Ovary (tissue), 10 donors: ENCODE measurements at places on chromosomes 4 and X. TPM values are rescaled to one million over a fixed set of nuclear protein-coding genes. Genes with fewer than 3 reads are reported as not detected.

DNA sequence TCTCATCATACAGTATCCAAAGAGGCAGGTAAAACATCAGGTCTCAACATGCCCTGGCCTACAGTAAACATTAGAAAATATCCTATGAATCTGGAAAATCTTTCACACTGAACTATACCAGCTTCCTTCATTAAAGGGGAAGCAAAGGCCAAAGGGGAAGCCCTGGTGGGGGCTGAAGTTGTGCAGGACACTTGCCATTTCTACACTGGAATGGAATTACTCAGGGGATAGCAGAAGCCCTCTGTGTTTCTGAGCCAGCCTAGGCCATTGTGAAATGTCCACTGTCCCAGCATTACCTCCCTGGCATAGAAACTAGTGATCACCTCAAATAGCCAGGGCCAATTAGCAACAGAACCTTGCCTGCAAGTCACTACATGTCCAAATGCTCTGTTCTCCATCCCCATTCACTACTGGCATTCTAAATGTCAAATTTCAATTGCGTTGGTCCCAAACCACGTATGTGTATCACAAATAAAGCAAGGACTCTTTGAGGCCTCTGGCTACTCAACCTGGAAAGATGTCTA lies 429.9 kb downstream of the AFF2 start:
- DNase-seq = no peak

Gene PCSK1N
- 0.43 TPM for total RNA-seq

DNA sequence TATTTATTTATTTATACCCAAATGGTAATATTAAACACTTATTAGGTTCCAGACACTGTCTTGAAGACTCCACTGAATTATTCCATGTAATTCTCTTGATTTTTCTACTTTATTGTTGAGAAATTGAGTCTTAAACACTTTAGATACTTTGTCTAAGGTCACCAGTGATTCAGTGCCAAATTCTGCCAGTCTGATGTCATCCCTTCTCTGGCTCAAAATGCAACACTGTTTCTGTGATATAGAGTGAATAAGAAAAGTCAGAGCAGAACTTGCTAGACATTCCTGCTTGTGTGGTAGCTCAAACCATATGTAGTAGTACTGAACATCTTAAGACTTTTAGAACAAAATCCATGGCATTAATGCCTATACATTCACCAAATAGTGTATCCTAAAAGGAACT lies 164.3 kb downstream of the GABRB1 start:
- DNase-seq = no peak

GRCh38 chr4:911221-911751 lies 20.8 kb downstream of the GAK start:
- DNase-seq = no peak

DNA sequence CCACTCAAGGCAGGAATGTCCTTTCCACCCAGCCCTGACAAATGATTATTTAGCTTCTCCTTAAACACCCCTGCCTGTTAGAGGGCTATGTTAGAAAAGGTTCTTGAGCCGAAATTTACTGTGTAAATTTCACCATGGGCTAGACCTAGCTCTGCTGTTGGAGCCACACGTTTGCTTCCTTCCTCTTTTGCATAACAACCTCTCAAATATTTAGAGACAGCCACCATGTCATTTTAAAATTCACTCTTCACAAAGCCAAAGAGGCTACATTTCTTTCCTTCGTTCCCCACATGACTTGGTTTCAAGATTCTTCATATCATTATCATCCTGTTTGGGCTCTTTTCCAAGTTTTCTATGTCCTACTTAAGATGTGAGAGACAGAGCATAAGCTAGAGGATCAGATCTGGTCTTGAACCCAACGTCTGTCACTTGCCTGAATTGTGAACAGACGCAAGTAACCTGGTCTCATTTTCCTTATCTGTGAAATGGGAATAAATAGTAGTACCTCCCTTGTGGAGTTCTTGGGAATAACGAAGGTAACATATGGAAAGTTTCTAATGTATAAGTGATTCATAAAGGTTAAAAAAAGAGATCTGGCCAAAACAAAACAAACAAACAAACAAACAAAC lies 6.7 kb downstream of the DOCK11 start:
- DNase-seq = no peak

Gene IL1RAPL1
- total RNA-seq = 0.27 TPM

GRCh38 chrX:38220024-38220414 lies 652 bp downstream of the SRPX start:
- peak; percentile 14 for DNase-seq

Gene BTK
- total RNA-seq = 1.3 TPM

- no peak for DNase-seq
Observed at GRCh38 chrX:18271309-18271708, 50.6 kb upstream of the BEND2 start.

DNA sequence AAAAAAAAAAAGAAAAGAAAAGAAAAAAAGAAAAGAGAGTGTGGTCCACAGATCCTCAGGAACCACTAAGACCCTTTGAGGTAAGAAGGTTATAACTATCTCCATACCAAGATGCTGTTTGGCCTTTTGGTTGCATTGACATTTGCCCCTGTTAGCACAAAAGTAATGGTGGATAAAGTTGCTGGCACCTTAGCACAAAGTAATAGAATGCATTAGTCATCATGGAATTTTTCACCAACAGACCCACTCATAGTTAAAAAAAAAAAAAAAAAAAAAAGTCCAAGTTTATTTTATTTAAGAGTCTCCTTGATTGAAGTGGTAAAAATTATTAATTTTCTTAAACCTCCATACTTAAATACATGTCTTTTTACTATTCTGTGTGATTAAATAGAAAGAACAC lies 78.4 kb upstream of the RBPJ start:
- DNase-seq = no peak

- DNase-seq = no peak
Observed at GRCh38 chrX:78708262-78708661, 39.3 kb upstream of the LPAR4 start.

DNA sequence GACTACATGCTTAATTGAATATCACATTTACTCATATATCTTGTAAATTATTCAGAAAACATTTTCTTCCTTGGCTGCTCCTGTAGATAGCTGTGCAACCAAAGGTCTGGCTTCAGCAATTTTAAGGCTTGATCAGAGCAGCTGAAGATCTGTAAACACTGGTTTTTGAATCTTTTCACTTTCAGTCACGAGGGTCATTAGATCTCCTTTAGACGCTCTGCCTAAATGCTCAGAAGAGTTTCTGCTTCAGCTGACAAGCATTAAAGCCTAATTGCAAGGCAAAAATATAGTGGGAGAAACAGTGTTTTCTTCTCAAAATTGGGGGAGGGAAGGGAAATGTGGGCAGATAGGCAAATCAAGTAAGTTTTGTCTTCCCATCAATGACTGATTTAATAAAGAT lies 25.7 kb downstream of the TRPC5 start:
- no peak for DNase-seq

GRCh38 chrX:7389576-7389975 lies 241.6 kb upstream of the PUDP start:
- no peak for DNase-seq

DNA sequence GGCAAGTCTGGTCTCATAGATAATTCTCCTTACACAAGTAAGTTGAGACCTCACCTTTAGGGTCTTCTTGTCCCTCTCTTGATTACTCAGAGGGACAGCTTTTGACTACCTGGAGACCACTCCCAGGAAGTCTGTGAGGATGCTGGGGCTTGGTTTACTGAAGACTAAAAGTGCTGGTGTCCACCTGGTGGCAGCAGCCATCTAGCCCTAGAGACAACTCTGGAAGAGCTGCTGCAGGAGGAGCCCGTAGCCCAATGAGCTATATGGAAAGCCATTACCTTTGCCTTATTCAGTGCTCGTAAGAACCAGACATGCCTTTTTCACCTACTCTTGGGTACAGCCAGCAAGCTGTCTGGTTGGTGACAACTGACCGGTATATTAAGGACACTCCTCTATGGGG lies 7.3 kb downstream of the FGFBP2 start:
- DNase-seq = no peak

DNA sequence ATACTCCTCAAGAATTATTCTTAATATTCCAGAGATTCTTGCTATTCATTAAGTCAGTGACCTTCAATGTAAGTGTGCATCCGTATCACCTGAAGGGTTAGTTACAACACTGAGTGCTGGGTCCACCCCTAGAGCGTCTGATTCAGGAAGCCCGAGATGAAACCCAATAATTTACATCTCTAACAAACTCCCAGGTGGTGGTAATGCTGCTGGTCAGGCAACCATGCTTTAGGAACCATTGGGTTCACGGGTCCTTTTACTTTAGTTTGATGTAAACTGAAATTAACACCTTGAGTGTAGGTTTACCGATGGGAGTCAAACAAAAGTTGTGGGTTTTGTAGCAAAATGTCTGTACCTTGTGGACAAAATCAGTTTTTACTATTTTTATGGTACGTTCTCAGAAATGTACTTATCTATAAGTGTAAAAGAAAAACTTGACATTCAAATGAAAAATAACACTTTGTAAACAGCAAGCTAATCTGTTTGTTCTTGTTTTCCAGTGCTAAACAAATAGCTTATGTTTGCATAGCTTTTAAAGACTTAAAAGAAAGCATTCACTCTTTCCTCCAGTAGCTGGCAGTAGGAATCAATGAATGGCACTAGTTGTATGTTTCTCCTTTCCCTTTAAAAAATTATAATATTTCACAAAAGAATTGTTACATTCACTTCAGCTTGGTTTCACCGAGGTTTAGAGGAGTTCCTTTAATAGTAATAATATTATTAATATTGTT lies 32.7 kb downstream of the ACE2 start:
- DNase-seq = no peak

DNA sequence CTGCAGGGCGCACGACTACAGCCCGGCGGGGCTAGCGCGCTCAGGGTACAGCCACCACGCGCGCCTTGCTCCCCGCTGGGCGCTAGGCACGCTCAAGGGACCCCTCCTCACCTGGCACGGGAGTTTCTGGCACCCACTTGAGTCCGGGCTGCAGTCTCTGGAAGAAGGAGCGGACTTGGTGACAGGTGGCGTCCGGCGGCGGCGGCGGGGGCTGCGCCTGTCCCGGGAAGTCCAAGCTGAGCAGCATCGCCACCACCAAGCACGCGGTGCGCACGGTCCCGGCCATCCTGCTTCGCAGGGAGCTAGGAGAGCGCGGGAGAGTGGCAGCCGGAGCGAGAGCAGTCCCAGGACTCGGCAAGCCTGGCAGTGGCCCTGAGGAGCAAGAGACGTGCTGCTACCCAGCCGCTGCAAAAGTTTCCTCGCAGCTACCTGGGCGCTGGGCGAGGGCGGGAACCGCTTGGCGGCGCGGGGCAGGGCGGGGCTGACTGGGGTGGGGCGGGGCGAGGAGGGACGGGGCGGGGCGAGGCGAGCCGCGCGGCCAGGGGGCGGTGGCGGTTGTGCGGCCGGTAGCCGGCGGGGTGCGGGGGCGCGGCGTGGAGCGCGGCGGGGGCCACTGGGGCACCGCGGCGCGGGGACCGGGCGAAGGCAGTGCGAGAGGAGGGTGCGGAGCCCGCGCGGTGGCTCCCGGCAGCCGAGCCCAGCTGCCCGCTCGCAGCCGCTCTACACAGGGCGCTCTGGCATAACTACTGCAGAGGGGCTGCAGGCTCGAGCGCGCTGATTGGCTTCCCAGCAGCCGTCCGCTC lies at the start of gene GPC3:
Gene GPC3 (minus strand): TSS at position 431 of the 803 bp plus-strand sequence.
- DNase-seq = peak; percentile 67

- no peak for DNase-seq
Observed at GRCh38 chr4:73850261-73850970, 2.7 kb upstream of the PF4V1 start.

DNA sequence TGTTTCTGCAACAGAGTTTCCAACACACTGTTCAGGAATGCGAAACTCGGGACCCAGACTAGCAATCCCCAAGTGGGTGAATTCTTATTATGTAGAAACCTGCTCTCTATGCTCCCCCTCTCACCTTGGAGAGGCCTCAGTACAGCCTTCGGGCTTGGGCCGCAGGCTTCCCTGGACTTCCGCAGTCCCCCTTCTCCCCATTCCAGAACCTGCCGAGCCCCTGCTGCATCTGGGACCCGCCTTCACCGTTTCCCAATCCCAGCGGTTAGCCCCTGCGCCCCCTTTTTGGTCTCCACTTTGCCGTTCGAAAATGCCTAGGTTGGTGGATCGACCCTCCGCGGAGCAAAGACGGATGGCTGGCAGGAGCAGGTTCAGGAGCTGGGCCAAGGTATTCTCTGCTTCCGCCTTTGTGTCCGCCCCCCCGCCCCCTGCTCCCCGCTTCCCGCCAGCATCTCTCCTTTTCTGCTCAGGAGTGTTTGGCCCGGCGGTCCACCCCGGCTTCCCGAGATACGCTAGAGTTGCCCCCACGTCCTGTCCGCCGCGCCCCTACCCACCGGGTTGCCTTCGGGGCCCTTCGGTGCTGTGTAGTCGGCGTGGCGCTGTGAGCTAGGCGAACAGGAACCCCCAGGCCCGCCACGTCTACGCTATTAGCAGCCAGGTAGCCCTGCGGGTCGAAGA lies 11.5 kb downstream of the HAND2 start:
- DNase-seq = no peak

GRCh38 chrX:34917146-34917545 lies 25.4 kb upstream of the FAM47B start:
- no peak for DNase-seq

Gene NEUROG2
- not detected for total RNA-seq

Gene ANAPC4
- 29.1 TPM for total RNA-seq

GRCh38 chr4:4388311-4388790 lies 1.4 kb downstream of the NSG1 start:
- DNase-seq = no peak

DNA sequence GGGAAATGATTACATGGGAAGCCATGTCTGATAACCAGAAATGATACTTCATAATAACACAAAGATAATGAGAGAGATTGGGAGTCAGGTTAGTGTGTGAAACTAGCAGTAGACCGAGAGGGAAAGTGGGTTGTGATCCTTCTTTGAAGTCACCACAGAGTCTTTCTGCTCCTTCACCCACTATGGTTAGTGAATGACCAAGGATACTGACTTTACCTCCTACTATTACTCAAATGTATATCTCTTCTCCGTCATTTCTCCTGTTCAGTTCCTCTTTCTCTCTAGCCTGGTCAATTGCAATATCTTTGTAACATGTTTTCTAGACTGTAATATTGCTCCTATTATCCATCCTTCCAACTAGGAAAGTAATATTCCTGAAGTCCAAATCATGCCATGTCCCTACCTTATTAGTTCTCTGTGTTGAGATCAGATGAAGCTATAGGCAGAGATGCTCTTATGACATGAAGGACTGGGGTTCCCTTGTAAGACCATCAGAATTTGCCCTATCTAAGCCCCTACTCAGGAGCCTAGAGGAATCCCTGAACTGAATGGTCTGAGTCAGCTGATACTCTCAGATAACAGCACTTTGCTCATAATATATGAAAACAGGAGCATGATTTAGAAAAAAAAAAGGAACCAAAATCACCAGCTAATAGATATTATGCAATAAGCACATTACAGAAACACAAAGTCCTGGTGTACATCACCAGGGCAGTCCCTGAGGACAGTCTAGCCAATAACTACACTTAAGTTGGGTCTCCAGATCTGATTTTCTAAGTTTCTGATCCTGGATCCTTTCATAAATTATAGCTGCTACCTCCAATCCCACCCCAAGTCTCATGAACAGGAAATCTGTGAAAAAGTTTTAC lies 81.2 kb downstream of the SHROOM3 start:
- DNase-seq = no peak

GRCh38 chr4:185729391-185729804 lies 82.6 kb downstream of the SORBS2 start:
- no peak for DNase-seq

Gene RPS3A
- 3,970 TPM for total RNA-seq

GRCh38 chr4:31737419-31737818 lies 1017.2 kb downstream of the PCDH7 start:
- DNase-seq = no peak
